ENCODE measurements at places on chromosomes 7 and 10.

DNA sequence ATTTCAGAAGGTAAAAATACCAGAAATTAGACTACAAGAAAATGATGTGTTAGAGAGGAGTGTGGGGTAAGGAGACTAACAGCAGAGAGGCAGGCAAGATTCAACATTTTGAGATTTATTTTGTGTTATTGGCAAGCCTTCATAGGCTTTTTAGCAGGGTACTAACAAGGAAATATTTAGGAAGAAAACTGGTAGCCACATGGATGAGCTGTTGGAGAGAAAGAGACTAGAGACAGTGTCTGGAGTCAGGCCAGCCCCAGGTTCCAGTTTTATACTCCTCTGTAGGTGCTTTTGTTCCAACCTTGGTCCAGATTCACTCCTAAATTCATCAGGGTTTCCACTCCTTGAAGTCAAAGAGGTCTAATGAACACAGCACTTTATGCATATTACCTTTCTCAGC, 41.1 kb downstream of the GPRIN2 start:
- DNase-seq = no peak

- no peak for DNase-seq
Observed at GRCh38 chr10:93079663-93080349, 6.1 kb downstream of the CYP26A1 start.

- no peak for DNase-seq
Observed at GRCh38 chr7:77542409-77542808, 5.3 kb downstream of the PTPN12 start.

GRCh38 chr10:26855186-26855585, 5.6 kb downstream of the ABI1 start:
- no peak for DNase-seq
